ENCODE measurements at places on chromosomes 11 and 22.
A peak's percentile ranks its signal among the peaks of the same experiment; 100 is the strongest.

DNA sequence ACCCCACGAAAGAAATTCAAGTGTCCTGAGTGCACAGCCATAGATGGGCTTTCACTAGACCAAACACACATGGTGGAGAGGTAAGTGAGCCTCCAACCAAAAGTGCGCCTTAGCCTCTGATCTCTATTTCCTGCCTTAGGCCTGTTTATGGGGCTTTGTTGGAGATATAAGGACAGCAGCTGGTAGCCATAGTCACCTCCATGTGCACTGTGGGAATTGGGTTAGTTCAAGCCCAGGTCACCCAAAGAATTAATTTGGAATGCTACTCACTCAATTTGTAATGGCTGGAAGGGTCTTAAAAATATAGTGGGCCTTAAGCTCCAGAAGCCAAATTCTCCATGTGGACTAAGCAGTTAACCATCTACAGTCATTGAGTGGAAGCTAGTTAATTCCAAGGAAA lies 73.6 kb downstream of the ALX4 start:
- DNase-seq = no peak

DNA sequence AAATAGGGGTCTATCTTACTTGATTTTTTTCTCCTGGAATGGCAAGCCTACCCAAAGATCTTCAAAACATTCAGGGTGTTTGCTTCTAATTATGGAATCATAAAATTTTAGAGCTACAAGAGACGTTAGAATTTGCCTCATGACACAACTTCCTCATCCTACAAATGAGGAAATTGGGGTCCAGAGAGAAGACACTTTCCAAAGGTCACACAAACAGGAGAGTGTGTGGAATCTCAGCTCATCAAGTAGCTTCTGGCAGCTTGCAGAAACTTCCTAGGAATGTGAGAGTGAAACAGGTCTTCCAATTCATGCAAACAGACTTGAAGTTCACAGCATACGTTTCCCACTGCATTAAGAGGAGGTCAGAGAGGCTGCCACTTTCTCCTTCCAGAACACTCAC lies 976.0 kb downstream of the OPCML start:
- DNase-seq = no peak

DNA sequence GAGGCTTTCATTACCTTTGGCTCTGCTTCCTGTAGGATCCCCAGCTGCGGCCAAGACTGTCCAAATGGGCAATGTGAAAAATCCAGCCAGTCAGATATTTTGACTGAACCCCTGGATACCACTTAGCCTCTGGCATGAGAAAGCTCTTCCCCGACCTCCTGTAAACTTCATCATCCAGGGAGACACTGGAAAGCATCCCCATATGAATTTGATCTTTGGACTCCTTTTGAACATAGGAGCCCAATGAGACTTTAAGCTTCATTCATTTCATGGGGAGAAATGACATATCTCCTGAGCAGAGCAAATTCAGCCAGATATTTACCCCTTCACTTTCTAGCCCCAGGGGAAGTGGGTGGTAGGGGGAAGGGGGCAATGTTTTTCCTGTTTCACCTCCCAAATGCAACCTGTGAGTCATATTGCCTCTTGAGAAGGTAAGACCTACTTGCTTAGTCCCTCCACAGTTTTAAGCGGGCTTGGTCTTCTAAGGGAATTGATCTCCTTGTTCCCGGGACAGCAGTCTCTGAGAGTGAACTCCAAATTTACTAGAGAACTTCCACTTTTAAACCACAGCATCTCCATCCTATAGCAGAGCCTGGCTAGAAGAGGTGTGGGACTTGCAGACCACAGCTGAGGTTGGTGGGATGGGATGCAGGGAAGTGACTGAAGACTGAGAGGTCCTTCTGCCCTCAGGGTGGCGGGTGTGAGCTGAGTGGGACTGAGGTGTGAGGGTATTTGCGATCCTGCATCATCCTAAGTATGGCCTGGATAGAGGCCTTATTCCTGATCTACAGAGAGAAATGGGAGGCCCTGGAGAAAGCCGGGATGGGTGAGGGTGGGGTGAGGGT lies 20.3 kb upstream of the POU2AF1 start:
- no peak for DNase-seq

DNA sequence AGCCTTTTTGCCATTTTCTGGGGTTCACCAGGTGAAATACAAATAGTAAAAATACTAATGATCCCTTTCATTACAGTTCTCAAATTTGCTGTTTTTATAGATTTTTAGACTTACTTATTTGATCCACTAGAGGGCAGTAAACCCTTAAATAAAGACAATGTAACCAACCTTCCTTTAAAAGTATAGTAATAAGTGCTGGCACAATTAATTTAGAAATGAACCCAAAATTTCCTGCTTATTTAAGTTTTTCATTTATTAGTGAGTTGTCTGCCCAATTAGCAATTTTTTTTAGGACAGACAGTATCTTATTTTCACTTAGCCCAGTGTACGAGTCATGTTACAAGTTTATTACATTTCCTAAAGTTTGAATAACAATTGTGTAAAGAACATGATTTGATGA lies 4.7 kb downstream of the DDIAS start:
- DNase-seq = peak; percentile 6

GRCh38 chr11:55895216-55895615 lies 12.1 kb downstream of the TRIM51 start:
- DNase-seq = no peak

All from astrocyte of the cerebellum (primary cell).